GF-D8 (cell line): ENCODE measurements at places on chromosomes 4 and X.

DNA sequence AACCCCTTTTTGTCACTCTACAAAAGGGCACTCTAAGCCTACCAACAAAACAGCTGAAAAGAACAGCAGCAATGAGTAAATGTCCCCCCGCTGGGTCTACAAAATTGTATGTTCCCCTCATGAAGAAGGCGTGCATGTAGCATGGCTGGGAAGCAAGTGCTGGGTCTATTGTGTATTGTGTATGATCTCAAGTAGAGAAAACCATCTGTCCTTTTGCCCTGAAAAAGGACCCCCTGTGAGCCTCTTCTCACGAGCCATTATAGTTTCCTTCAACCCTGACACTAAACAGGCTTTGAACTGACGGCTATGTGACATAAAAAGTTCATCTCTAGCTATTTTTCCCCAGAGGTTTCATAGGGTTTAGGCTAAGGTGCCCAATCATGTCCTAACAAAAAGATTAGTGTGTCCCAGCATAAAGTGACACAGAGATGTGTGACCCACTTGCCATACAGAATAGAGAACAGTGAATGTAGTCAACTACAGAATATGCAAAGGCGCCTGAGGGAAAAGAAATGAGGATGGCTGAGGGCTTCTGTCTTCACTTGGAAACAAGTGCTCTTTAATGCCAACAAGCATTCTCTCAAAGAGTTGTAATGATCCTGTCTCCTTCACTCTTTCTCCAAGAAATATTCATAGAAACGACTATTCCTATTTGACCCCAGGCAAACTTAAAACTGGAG, 27.3 kb downstream of the COL25A1 start:
- DNase-seq, result no peak

- no peak for DNase-seq
These were observed 311.3 kb upstream of the EMCN start for GRCh38 chr4:100828986-100829685.

GRCh38 chr4:65661471-65661870, 8.8 kb downstream of the EPHA5 start:
- no peak for DNase-seq

DNA sequence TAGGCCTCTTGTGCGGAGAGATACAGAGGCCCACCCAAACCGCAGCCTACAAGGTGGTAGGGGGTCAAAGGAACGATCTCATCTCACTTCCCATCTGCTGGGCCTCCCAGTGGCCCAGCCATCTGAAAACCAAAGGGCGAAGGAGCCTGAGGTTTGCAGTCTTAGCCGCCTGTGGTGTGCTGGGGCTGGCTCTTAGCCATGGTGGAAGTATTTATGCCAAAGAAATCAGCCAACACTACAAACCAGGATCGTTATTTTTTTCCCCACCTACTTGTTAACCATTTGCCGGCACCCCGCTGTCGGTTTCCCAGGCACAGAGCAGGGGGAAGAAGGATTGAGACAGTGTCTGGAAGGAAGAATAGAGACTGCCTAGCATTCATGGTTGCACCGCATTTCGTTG, 30.9 kb upstream of the CDKL5 start:
- no peak for DNase-seq

DNA sequence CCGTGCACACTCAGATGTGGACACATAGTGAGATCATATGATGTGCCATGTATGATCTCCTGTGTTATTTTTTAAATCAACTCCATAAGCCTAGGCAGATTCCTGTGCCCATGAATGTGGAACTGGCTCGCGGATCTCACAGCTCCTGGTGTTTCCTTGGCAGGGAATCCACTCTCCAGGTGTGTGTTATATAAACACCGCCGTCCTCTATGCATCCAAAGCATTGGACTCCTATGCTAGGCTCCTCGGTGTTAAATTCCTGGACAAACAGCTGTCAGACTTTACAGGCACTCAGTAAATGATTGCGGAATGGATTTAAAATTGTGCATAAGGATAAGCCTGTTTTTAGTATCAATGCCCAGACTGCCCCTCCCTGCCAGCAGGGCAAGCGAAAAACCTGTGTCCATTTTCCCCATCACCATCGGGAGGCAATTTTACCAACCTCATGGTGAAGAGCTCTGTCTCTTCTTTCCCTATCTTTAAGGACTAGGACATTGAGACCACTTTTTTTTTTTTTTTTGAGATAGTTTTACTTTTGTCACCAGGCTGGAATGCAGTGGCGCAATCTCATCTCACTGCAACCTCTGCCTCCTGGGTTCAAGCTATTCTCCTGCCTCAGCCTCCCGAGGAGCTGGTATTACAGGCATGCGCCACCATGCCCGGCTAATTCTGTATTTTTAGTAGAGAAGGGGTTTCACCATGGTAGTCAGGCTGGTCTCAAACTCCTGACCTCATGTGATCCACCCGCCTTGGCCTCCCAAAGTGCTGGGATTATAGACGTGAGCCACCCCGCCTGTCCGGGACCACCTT, 23.6 kb upstream of the GPR78 start:
- no peak for DNase-seq

DNA sequence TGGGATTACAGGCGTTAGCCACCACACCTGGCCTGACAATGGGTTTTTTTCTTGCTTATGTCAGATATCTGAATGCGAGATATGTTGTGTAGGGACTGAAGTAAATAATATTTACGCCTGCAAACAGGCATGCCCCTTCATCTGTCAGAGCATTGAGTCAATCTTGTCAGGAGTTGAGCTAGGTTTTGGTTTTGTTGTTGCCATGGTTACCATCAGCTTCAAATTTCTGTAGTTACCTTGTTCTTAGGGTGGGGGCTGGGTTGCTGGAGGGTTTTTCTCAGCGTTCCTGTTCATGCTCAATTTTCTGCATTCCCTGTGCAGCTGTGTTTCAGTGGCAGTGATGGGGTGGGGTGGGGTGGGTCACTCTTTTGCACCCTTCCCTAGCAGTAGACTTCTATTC, 14.5 kb downstream of the MRPL1 start:
- DNase-seq, result no peak
